ENCODE measurements at places on chromosomes 11 and 22.

DNA sequence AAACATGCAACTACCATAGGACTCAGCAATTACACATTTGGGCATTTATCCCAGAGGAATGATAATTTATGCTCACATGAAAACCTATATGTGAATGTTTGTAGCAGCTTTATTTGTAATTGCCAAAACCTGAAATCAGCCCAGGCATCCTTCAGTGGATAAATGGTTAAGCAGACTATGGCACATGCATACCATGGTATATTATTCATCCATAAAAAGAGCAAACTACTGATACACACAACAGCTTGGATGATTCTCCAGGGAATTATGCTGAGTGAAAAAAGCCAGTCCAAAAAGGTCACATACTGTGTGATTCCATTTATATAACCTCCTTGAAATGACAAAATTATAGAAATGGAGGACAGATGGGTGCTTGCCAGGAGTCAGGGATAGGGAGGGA is 86.7 kb downstream of the ALX4 start:
- no peak for DNase-seq

DNA sequence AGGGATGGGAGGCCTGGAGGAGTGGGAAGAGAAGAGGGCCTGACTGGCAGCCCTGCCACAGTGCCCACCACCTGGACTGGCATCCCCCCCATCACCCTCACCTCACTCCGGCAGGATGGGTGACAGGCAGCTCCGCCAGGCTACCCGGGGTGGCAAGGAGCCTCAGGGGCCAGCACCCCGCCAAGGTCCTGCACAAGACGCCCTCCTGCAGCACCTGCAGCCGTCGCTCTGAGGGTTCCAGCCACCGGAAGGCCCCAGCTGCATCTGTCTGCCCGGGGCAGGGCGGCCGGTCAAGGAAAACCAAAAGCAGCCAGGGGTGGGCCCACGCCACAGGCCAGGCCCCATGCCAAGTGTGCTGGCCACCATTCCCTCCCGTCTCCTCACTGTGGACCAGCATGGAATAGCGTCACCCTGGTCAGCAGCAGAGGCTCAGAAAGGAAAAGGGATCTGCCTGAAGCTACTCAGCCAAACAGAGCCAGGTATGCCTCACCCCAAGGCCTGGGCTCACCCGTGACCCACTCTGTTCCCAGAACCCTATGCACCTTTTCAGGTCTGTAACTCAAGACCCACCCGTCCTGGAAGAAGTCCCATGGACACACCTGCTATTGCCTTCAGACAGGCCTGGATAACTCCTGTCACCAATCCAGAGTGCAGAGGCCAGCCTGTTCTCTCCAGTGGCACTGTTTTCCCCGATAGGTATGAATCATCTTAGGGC is 7.0 kb downstream of the RHBDD3 start:
- DNase-seq, result no peak

DNA sequence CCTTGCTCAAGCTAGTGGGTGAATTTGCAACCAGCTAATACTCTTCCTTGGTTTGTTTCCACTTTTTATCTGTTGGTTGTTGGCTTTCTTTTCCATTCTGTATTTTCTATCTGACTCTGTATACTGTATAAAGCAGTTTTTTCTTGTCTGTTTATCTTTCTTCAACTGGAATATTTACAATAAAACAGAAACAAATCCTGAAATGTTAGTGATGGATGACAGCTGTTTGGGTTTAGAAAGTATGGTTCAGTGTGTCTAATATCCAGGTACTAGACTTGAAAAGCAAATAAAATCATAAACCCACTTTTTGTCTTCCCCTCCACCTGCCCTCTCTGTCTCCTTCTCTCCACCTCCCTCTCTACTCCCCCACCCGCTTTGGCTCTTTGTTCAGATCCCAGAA is 35.3 kb upstream of the TBCEL start:
- no peak for DNase-seq

DNA sequence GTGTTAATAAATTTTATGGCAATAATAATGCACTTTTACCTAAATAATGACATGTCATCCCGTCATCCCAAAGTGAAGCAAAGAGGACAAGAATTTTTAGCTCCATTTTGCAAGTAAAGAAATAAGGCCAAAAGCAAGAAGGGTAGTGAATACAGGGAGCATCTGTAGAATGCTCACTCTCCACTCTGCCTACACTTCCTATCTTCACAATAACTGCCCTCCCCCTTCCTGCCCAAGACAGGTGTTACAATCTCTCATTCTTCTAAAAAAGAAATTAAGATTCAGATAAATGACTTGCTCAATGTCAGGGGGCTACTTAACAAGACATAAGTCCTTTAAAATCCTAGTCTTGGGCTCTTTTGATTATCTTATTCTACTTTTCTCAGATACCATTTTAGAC is 8.9 kb downstream of the RDX start:
- DNase-seq, result no peak

DNA sequence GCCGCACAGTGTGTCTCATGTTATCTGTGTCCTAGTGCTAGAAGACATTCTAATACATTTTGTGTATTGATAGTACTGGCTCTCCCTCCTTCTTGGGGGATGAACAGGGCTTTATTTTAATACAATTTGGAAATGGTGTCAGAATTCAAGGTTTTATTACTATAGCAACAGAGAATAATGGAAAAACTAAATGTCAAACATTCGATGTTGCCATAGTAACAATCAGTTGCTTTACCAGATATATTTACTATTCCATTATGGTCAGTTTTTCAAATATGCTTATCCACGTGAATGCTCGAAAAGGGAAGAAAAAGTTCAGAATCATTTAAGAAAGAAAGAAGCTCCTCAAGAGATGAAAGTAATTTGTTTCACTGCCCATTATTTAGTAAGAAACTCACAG is 8.6 kb upstream of the MSANTD4 start:
- DNase-seq, result no peak

DNA sequence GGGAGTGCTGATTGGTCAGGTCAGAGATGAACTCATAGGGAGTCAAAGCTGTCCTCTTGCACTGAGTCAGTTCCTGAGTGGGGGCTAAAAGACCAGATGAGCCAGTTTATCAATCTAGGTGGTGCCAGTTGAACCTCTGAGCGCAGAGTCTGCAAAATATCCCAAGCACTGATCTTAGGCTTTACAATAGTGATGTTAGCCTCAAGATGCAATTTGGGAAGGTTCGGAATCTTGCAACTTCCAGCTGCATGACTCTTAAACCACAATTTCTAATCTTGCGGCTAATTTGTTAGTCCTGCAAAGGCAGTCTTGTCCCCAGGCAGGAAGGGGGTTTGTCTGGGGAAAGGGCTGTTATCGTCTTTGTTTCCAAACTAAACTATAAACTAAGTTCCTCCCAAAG is 92.3 kb upstream of the PARVA start:
- no peak for DNase-seq

GRCh38 chr22:22219140-22219996 is 25.2 kb upstream of the VPREB1 start:
- DNase-seq, result no peak

DNA sequence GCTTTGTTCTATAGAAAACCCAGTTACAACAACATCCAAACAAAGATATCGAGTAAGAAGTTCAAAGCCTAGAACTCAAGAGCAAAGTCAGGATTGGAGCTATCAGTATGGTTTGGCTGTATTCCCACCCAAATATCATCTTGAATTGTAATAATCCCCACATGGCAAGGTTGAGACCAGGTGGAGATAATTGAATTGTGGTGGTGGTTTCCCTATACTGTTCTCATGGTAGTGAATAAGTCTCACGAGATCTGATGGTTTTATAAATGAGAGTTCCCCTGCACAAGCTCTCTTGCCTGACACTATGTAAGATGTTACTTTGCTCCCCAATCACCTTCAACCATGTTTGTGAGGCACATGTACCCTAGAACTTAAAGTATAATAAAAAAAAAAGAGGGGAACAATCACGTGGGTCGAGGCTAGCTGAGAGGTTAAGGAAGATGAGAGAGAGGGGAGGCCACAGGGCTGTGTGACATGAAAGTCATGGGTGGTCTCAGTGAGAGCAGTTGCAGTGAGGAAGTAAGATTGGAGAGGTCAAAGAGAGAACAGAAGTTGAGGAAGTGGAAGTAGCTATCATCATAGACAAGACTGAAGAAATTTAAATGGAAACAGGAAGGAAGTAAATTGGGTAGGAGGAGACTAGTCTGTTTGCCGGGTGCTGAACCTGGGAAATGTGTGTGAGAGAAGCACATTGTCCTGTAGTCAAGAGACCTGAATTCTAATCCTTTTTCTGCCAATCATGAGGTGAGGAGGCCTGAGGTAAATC is 80.1 kb upstream of the CD44 start:
- no peak for DNase-seq

GRCh38 chr22:39178206-39179111 is 26.0 kb upstream of the CBX7 start:
- DNase-seq, result no peak

- no peak for DNase-seq
Observed at GRCh38 chr11:75520688-75521087, 5.1 kb downstream of the GDPD5 start.

GRCh38 chr22:49381595-49382450 is 445.9 kb downstream of the BRD1 start:
- no peak for DNase-seq

- DNase-seq, result no peak
Observed at GRCh38 chr11:69049490-69049867, 747 bp downstream of the TPCN2 start.

GRCh38 chr11:42462558-42463310 is 849.1 kb upstream of the API5 start:
- DNase-seq, result no peak

GRCh38 chr11:64268893-64269539 is 15.4 kb downstream of the BAD start:
- DNase-seq, result no peak

DNA sequence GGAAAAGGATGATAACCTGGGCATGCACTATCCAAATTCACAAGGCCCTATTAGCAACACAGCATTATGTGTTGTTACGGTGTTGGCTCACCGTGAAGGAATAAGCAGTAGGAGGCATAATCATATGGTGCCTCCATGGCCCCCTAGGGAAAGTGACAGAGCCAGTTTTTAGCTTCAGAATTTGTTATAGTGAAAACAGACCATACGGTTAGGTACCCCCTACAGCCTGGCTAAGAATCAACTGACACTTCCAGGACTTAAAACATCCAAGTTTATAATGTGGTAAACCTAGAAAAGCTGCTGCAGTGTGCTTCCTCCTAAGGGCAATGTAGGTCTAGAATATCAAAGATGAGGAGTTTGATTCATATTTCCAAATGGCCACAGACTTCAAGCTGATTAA is 30.4 kb downstream of the KIF18A start:
- DNase-seq, result no peak

DNA sequence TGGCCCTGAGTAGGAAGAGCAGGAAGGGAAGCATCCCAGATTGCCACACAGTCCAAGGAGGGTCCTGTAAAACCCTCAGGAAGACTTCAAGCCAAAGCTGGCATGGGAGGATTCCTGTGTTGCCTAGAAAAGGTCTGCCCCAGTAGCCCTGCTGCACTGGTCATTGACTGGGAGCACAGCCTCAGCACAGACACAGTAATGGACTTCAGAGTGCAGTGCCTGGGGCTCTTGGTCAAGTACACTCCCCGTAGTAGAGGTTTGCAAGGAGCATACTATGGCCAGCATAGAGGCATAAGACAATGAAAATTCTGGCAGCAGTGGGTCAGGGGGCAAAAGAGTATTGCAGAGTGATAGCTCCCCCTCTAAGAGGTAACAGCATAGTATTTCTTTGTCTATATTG is 36.2 kb upstream of the FJX1 start:
- no peak for DNase-seq

DNA sequence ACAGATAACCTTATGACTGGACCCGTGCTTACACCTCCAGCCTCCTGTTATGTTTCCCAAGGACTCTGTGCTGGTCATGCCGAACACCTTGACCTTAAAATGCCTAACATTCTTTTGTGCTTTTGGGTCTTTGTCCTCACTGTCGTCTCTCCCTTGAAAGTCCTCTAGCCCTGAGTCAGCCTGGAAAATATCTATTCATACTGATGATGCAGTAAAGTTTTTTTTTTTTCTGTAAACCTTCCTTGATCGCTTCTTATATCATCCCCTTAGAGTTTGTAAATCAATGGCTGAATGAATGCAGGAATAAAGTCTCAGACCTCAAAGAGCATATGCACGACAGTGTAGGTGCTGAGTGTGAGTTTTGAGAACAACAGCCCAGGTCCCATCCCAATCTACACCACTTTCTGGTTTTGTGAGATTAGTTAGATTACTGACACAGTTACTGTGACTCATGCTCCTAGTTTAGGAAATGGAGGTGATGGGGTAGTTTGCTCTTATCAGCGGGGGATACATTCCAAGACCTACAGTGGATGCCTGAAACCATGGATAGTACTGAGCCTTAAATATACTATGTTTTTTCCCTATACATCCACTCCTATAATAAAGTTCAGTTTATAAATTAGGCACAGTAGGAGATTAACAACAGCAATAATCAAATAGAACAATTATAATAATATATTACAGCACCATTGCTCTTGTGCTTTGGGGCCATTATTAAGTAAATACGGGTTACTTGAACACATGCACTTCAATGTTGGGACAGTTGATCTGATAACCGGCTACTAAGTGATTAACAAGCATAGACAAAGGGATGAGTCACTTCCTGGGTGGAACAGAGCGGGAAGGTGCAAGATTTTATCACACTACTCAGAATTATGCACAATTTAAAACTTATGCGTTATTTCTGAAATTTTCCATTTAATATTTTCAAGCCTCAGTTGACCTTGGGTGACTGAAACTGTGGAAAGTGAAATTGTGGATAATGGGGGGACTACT is 8.6 kb downstream of the TCN1 start:
- DNase-seq, result no peak

DNA sequence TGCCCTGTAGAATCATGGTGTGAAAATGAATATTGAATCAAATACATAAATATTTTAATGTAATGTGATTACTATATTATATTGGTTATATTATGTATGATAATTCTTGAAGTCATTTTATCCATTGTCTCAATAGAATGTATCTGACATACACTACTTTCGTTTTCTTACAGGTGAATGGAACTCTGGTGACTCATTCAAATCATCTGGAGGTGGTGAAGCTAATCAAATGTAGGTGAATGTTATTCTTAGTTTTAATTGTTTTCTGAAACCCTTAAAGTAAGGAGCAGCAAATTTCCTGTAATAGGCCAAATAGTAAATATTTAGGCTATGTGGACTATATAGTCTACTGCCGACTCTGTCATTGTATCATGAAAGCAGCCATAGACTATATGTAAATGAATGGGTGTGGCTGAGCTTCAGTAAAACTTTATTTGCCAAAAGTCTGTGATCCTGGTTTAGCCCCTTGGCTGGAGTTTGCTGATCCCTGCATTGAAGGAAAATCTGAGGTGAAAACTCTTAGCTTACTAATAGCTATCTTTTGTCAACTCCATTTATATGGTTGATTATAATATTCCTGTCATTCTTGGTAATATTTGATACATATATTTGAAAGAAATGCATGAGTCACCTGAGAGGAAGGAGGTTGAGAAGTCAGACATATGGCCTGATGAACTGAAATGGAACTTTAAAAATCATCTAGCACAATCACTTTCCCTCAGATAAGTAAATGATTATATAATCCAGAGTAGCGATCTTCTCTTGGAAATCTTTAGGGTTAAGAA is 87.2 kb upstream of the GRIK4 start:
- DNase-seq, result no peak

- DNase-seq, result no peak
Observed at GRCh38 chr22:20590477-20591294, 83.3 kb downstream of the MED15 start.

- DNase-seq, result no peak
Observed at GRCh38 chr11:98955551-98955950, 65.2 kb upstream of the CNTN5 start.

Data from NCI-H1417 treated with DMSO at 0.1 percent for 48 hours (cell line).